ENCODE measurements at places on chromosomes 12 and 14.

DNA sequence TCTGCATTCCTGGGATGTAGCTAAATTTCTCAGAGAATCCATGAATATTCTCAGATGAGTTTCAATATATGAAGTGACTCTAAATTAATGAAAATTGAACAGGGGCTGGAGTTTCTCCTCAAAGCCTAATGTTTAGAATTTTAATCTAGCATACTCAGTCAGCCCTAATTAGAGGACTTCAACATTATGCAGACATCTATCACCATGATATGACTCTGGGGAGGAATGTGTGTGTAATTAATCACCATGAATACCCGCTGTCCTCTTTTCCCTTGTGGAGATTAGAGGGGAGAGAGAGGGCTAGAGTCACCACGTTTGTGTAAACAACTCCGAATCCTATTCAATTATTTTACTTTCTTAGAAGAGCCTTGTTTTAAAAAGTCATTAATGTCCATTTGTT lies 698.6 kb upstream of the MDGA2 start:
- no peaks in the 10 kb centered on the region for H3K36me3 ChIP-seq
- no peaks in the 10 kb centered on the region for H3K27me3 ChIP-seq
- no peaks in the 10 kb centered on the region for H3K4me1 ChIP-seq
- no peak for DNase-seq
- H3K27ac ChIP-seq, result no peak overlapping the region

- H3K36me3 ChIP-seq, result no peaks in the 10 kb centered on the region
- DNase-seq, result no peak
- no peaks in the 10 kb centered on the region for H3K4me1 ChIP-seq
- no peak overlapping the region for H3K27ac ChIP-seq
These were observed 255.6 kb downstream of the ERC1 start for GRCh38 chr12:1246637-1247036.

DNA sequence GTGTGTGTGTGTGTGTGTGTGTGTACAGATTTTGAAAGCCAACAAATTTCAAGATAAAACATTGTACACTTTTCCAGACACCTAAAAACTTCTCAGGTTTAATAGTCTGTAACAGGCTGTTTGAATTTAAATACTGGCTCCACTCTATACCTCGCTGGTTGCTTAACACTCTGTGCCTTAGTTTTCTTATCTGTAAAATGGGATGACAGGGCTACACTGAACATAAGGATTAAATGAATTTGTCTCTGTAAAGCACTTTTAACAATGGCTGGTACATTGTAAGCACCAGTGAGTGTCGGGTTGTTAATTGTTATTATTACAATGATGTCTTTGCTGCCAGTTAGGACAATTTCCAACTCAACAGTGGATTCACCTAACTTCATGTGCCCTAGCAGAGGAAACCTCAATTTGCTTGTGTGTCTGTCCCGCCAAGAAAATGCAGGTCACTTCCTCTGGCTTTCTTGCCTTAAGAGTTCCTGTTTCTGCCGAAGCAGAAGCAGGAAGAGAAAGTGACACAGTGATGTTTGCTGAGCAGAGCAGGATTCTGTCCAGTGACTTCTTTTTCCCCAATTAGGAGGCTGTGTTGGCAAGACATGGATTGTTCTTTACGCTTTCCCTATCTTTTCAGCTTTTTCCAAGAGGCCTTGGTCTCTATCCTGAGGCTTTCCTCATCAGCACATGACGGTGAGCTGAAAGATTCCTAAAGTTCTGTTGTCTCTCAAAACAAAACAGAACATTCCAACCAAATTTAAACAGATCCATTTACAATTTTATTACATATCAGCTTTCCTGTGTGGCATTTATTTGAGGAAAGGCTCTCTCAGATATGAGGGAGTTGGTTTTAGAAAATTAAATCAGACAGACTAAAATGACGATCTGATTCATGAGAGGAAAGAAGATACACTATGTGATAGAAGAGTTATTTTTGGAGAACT lies 154.1 kb upstream of the ATP2B1 start:
- no peaks in the 10 kb centered on the region for H3K36me3 ChIP-seq
- no peaks in the 10 kb centered on the region for H3K4me1 ChIP-seq
- no peaks in the 10 kb centered on the region for H3K27me3 ChIP-seq
- no peak overlapping the region for H3K4me3 ChIP-seq
- DNase-seq, result no peak

DNA sequence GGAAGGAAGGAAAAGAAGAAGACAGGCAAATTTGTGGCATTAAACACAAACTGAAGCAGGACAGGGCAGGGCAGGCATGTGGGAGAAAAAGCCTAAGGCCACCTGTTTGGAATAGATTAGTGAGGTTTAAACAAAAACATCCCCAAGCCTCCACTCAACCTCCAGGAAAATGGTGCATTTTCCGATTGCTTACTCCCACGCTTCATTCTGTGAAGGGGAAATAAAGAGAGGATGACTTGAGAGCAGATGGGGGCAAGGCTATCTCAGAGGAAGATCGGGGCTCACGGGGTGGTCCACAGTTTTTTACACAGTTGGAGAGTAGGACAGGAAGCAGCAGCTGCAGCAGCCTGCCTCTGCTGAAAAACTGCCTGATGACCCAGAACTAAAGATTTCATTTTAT lies 250.9 kb downstream of the DUSP6 start:
- no peak overlapping the region for H3K27ac ChIP-seq
- DNase-seq, result no peak
- no peaks in the 10 kb centered on the region for H3K27me3 ChIP-seq

- no peak overlapping the region for H3K4me3 ChIP-seq
- no peaks in the 10 kb centered on the region for H3K36me3 ChIP-seq
- H3K4me1 ChIP-seq, result peaks cover 8% of the 10 kb centered on the region
These were observed 231.2 kb downstream of the AKAP6 start for GRCh38 chr14:32560209-32560857.

- H3K36me3 ChIP-seq, result peaks cover 48% of the 10 kb centered on the region
- no peak for DNase-seq
- peaks cover 3% of the 10 kb centered on the region for H3K4me1 ChIP-seq
- no peak overlapping the region for H3K27ac ChIP-seq
These were observed 15.3 kb downstream of the NYNRIN start for GRCh38 chr14:24414077-24414476.

- no peaks in the 10 kb centered on the region for H3K4me1 ChIP-seq
- H3K27ac ChIP-seq, result no peak overlapping the region
- H3K4me3 ChIP-seq, result no peak overlapping the region
- peaks cover 32% of the 10 kb centered on the region for H3K36me3 ChIP-seq
- no peak for DNase-seq
These were observed 47.5 kb upstream of the DYNC1H1 start for GRCh38 chr14:101916816-101917412.

DNA sequence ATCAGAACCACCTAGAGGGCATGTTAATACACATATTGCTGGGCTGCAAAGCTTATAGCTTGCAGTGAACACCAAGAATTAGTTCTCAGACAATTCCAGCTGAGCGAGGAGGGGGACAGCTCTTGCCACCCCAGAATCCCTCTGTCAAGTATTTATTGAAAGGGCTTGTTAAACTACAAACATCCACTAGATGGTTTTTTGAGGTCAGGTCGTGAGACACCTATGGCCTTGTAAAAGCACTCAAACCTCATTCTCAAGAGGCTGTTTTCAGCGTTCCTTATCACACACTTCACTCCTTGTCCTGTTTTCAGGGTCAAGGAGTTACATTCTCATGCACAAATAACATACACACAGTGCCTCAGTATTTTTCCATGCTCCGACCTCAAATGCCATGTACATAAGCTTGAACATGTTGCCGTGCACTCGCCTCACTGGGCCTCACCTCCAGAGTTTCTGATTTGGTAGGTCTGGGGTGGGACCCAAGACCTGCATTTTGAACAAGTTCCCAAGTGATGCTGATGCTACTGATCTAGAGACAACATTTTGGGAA lies 98.8 kb upstream of the PTPRR start:
- H3K4me1 ChIP-seq, result no peaks in the 10 kb centered on the region
- no peak overlapping the region for H3K4me3 ChIP-seq
- H3K36me3 ChIP-seq, result no peaks in the 10 kb centered on the region
- no peak overlapping the region for H3K27ac ChIP-seq

GRCh38 chr12:90037740-90038139 lies 329.1 kb upstream of the ATP2B1 start:
- no peak for DNase-seq
- no peak overlapping the region for H3K4me3 ChIP-seq
- no peaks in the 10 kb centered on the region for H3K36me3 ChIP-seq

GRCh38 chr14:104290756-104291122 lies 152.4 kb downstream of the KIF26A start:
- H3K27me3 ChIP-seq, result no peaks in the 10 kb centered on the region
- H3K36me3 ChIP-seq, result no peaks in the 10 kb centered on the region
- no peak overlapping the region for H3K4me3 ChIP-seq
- DNase-seq, result no peak
- H3K27ac ChIP-seq, result no peak overlapping the region
- no peaks in the 10 kb centered on the region for H3K4me1 ChIP-seq

DNA sequence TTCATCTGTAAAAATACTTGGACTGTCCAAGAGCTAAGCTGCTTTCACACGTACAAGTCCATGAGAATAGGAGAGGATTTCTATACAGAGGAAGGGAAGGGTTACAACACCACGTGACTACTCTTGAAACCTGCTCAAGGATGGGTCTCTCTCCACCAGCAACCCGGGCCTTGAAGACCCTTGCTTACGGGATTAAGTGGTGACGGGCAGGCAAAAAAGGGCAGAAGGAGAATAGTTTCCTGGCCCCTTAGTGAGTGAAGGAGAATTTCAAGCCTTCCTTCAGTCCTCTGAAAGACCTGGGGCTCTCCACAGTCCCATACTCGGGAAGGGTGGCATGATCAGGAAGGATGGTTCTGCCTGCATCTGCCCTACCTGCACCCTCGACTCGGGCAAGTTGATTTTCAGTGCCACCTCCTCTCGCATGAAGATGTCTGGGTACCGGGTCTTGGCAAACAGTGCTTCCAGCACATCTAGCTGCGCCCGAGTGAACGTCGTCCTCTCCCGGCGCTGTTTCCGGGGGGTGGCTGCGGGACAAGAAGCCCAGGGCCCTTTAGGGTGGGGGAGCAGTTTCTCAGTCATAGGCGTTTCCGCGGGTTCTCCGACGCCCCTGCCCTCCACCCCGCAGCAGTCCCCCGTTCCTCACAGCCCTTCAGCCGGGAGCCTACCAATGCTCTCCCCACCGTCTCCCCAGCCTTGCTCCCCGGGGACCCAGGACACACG lies 6.3 kb downstream of the OTX2 start:
- H3K36me3 ChIP-seq, result no peaks in the 10 kb centered on the region
- no peak overlapping the region for H3K4me3 ChIP-seq
- no peaks in the 10 kb centered on the region for H3K4me1 ChIP-seq
- H3K27me3 ChIP-seq, result peaks cover 14% of the 10 kb centered on the region
- no peak for DNase-seq

DNA sequence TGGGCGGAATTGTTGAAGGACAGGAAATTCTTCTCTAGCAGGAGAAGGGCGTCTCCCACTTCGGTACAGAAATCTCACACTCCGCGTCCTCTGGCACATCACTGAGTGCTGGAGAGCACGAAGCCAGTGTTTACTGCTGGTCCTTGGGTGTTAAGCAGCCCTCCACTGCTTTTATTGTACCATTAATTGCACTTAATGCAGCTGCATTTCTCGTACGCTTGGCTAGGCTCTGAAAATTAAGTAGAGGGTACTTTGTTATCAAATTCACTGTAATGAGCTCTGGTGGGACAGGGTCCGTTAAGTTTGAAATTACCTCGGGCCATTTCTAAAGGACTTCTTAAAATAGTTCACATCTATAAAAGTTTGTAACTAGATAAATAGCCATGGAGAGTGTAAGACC lies 411.2 kb downstream of the NPAS3 start:
- H3K27me3 ChIP-seq, result no peaks in the 10 kb centered on the region
- no peak overlapping the region for H3K27ac ChIP-seq
- no peaks in the 10 kb centered on the region for H3K36me3 ChIP-seq
- H3K4me3 ChIP-seq, result no peak overlapping the region
- no peak for DNase-seq
- H3K4me1 ChIP-seq, result no peaks in the 10 kb centered on the region

GRCh38 chr14:30077946-30078345 lies 150.3 kb upstream of the PRKD1 start:
- no peaks in the 10 kb centered on the region for H3K27me3 ChIP-seq
- no peak for DNase-seq
- no peaks in the 10 kb centered on the region for H3K4me1 ChIP-seq
- no peak overlapping the region for H3K4me3 ChIP-seq
- no peak overlapping the region for H3K27ac ChIP-seq

- H3K27ac ChIP-seq, result no peak overlapping the region
- H3K27me3 ChIP-seq, result no peaks in the 10 kb centered on the region
- H3K36me3 ChIP-seq, result peaks cover 14% of the 10 kb centered on the region
- DNase-seq, result no peak
- H3K4me1 ChIP-seq, result peaks cover 3% of the 10 kb centered on the region
These were observed 118.6 kb downstream of the CCDC91 start for GRCh38 chr12:28308891-28309290.
